ENCODE measurements at places on chromosomes 16 and 17.

DNA sequence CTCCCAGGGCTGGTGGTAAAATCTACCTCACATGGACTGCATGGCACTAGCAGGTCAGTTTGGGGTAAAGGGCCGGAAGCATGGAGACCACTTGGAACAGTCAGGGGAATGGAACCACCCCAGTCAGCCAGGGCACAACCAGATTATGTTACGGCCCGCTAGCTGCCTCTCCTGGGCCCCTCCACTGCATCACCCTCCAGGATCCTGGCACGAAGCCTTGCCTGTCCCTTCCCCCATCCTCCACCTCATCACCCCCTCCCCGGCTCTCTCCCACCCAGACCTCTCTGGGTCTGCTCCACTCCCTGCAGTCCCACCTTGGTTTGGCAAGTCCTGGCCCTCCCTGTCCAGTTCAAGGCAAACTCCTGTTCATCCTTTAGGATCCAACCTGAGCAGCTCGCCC lies 91.7 kb downstream of the CLEC16A start:
- no peak for DNase-seq

- no peak for DNase-seq
Measured at GRCh38 chr16:914440-914839, 56.3 kb downstream of the LMF1 start.

- DNase-seq: no peak
Measured at GRCh38 chr17:53721101-53721500, 101.6 kb upstream of the KIF2B start.

DNA sequence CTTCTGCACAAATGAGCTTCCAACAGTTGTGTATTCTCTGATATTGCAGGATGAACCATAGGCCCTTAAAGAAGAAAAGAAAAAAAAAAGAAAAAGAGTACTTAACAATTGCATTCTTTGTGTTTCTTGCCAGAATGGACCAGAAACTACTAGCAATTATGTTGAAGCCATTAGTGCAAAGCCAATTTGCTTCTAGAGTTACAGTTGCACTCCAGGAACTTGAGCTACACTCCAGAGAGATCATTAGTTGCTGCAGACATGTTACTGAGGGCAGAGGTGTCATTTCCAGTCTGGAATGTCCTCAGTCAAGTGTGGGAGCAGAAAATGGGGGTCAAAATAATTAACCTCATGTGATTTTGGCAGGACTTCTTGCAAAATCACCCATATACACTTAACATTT lies 85.6 kb upstream of the CCL2 start:
- no peak for DNase-seq

DNA sequence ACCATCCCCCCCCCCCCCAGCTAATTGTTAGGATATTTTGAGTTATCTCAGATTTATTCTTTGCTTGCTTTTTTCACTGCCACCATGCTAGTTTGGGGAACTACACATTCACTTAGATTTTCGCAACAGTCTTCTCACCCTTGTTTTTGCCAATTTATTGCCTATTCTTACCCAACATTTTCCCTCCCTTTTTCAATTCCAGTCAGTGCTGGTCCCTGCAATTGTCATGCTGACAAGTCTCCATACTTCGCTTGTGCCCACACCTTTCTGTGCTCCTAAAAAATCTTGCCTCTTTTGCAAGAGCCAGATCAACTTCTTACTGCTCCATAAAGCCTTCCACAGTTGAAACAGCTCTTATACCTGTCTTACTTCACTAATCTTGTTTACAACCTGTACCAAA lies 16.3 kb downstream of the TNRC6A start:
- no peak for DNase-seq

GRCh38 chr16:62060089-62060488 lies 23.9 kb upstream of the CDH8 start:
- no peak for DNase-seq

- DNase-seq: no peak
Measured at GRCh38 chr16:10308305-10309193, 77.3 kb upstream of the ATF7IP2 start.
